ENCODE measurements at places on chromosomes 2 and 18.

GRCh38 chr2:164935118-164936101, 19.9 kb downstream of the SLC38A11 start:
- DNase-seq, result no peak

GRCh38 chr2:73091164-73091563, 19.7 kb upstream of the SFXN5 start:
- DNase-seq, result no peak

DNA sequence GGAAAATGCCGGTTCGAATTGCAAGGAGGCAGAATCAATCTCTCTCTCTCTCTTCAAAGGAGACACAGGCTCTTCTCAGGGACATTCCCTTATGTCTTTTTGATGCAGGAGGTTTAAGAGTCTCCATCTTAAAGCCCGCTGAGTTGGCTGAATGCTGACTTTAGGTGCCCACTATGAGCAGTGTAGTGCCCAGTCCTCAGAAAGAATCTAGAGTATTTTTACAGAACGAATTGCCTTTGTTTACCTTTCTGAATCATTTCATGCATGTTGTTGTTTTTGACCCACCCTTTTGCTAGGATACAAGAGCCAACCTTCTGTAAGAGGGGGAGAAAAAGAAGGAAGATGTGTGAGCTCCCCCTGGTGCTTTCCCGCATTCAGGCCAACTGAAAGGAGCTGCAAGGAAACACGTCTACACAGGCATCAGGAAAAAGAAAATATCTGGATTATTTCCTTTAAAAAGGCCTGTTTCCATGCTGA, 193.5 kb upstream of the TCF4 start:
- peak; percentile 90 for DNase-seq

GRCh38 chr18:44198612-44199284, 481.9 kb upstream of the SETBP1 start:
- DNase-seq, result no peak

GRCh38 chr2:100891906-100892642, 72.1 kb downstream of the NPAS2 start:
- no peak for DNase-seq

DNA sequence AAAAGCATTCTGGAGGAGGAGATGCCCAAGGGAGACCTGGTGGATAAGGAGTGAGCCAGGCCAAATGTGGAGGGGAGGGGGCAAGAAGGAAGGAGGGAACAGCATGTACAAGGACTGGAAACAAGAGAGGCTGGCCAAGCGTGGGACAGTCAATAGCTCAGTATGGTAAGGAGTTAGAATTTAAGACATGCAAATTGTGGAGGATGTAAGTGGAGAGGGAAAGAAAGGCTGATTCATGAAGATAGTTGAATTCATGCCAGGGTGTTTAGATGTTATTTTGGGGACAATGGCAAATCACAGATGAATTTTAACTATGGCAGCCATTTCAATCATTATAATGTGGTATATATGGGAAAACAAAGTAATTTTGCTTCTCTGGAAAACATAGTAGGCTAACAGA, 462.3 kb downstream of the MEIS1 start:
- no peak for DNase-seq

GRCh38 chr18:25814841-25815458, 275.5 kb downstream of the SS18 start:
- DNase-seq, result no peak

DNA sequence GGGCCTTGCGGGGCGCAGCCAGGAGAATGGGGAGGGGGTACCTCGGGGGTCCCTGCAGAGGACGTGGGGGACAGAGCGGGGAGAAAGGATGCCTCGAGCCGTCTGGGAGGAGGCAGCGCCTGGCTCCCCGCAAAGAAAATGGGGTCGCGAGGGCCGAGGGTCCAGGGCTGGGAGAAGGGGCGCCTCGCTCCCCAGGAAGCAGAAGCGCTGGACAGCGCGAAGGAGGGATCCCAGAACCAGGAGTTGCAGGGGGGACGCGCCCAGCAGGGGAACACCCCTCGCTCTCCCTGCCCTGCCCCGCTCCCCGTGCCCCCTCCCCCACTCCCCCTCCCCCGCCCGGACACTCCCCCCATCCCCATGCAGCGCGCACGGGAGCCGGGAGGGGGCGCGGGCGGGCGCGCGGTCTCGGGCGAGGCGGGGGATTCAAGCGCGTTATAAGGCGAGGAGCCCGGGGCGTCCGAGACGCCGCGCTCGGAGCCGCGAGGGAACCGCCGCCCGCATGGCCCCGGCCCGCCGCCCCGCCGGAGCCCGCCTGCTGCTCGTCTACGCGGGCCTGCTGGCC, at the start of gene ERFE:
TSS of gene ERFE (plus strand) at position 462 of the 562 bp plus-strand sequence. CDS start at position 500, 38 bp downstream.
- DNase-seq, result no peak

GRCh38 chr2:200354833-200355751, 48.6 kb downstream of the SPATS2L start:
- no peak for DNase-seq

DNA sequence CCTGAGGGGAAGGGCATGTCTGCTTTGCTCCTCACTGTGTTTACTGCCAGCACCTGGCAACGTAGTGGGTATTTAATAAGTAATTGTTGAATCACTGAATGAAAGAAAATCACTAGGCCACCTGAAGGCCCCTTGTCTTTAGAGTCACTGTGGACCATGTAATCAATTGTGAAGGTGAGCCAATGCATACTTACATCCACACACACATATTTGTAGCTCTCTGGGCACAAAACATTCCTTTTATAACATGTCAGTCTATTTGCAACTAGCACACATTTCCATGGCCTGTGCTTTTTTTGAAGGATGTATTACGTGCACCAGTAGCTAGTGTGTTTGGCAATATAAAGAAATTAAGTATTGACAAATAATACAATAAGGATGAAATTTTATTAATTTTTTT, 11.2 kb downstream of the ATP8B1 start:
- no peak for DNase-seq

GRCh38 chr2:114261366-114261765, 181.1 kb upstream of the DPP10 start:
- no peak for DNase-seq

- peak; percentile 60 for DNase-seq
Observed at GRCh38 chr2:189698020-189698887, 23.8 kb downstream of the ANKAR start.

DNA sequence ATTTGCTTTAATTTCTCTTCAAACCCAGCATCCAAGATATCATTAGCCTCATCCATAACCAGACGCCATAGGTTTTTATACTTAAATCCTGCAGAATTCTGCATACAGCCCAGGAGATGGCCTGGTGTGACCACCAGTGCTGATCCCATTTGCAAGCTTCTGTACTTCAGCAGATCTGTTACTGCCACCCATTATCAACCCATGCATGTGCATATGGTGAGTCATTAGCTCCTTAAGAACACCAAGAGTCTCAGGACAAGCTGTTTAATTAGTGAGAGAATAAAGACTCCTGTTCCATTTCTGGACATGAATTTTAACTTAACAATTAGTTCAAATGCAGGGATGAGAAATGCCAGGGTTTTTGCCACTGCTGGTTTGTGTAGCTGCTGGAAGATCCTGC, 110.7 kb upstream of the TANK start:
- DNase-seq, result no peak

DNA sequence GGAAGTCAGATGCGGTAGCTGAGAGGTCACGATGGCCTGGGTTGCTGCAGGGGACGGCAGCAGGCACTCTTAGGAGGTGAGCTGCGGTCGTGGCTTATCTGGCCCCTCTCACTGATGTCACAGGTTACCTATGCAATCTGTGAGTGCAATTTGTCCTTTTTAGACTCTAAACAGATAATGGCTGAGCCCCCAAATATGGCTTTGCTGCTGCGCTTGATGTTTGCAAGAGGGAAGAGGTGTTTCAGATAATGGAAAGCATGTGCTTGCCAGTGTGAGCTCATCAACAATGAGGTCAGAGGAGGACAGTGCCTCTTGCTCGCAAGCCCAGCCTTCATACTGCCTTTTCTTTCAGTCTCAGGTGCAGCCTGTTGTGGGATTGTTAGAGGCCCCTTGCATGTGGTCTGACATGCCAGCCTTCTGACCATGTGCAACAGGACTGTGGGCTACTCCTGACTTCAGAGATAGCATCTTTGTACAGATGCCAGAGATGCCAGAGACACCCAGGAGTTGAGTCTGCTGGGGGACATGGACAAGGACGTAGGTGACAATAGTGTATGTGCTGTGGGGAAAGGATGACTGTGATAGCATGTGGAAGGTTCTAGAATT, 151.3 kb downstream of the TANC1 start:
- DNase-seq, result no peak

DNA sequence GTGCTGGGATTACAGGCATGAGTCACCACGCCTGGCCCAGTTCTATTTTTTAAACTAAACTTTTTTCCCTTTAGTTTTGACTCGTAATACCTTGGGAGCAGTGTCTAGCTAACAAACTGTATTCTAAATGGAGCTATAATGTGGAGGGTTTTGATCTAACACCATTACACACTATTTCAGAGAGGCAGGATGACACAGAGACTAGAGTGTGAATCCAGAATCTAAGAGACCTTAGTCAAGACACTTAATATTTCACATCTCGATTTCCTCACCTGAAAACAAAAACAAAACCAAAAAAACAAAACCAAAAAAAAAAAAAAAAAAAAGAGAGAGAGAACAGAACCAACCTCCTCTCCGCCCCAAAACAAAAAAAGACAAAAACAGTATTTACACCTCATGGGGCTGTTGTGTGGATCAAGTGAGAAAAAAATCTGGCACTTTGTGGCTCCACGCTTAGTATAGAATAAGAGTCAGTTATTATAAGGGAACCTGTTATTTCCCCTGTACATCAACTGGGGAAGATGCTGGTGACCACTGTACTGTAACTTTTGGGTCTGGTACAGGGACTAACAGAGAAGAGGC, 31.3 kb downstream of the DARS1 start:
- no peak for DNase-seq
